K562 (cell line): ENCODE measurements at places on chromosomes 5 and 9. TPM values are rescaled to one million over a fixed set of nuclear protein-coding genes. Genes with fewer than 3 reads are reported as not detected.

ENTR1 gene
- 101 and 104 TPM in 2 replicates for total RNA-seq

CAVIN4 gene
- total RNA-seq = 0.18 and 0.20 TPM in 2 replicates

FBP2 gene
- total RNA-seq = not detected in 2 replicates

TMEM174 gene
- total RNA-seq = not detected in 2 replicates

OCLN gene
- 0.27 and 0.29 TPM in 2 replicates for total RNA-seq

PROB1 gene
- total RNA-seq = 1.6 and 1.8 TPM in 2 replicates

THBS4 gene
- not detected in 2 replicates for total RNA-seq

FUT7 gene
- total RNA-seq = not detected in 2 replicates

CER1 gene
- total RNA-seq = not detected in 2 replicates

PCDHB15 gene
- total RNA-seq = 0.07 TPM in 1 of 2 replicates, not detected in the other

FGD3 gene
- total RNA-seq = 0.76 and 1.3 TPM in 2 replicates

FBP1 gene
- 0.24 and 0.58 TPM in 2 replicates for total RNA-seq

OR2K2 gene
- total RNA-seq = not detected in 2 replicates

PTGES gene
- total RNA-seq = not detected in 2 replicates

C6 gene
- 0.09 and 0.51 TPM in 2 replicates for total RNA-seq

SLC46A2 gene
- 0.07 TPM in 1 of 2 replicates, not detected in the other for total RNA-seq

ATP10B gene
- 0.04 and 0.07 TPM in 2 replicates for total RNA-seq

WNT8A gene
- total RNA-seq = not detected in 2 replicates

FSTL4 gene
- not detected in 2 replicates for total RNA-seq

AP3B1 gene
- 42.2 and 42.8 TPM in 2 replicates for total RNA-seq

PKN3 gene
- 40.3 and 41.3 TPM in 2 replicates for total RNA-seq

OLFML2A gene
- 0.09 and 0.16 TPM in 2 replicates for total RNA-seq

TSLP gene
- 1.3 and 1.7 TPM in 2 replicates for total RNA-seq

ZFP37 gene
- total RNA-seq = 0.22 and 0.27 TPM in 2 replicates

ZNF454 gene
- not detected in 2 replicates for total RNA-seq
